ENCODE measurements at places on chromosomes 11 and 22. TPM values are rescaled to one million over a fixed set of nuclear protein-coding genes. Genes with fewer than 3 reads are reported as not detected.

The HORMAD2 gene
- total RNA-seq, result not detected

The ADAMTS8 gene
- total RNA-seq, result 0.32 TPM

The BIK gene
- total RNA-seq, result not detected

The SNX32 gene
- 4.0 TPM for total RNA-seq

The CBLIF gene
- not detected for total RNA-seq

The SMIM35 gene
- total RNA-seq, result not detected

The ANO3 gene
- 1.3 TPM for total RNA-seq

The SEC14L2 gene
- total RNA-seq, result 19.1 TPM

The TIMP3 gene
- 220 TPM for total RNA-seq

The PIWIL4 gene
- total RNA-seq, result 5.1 TPM

The SLC22A9 gene
- not detected for total RNA-seq

The RAB39A gene
- total RNA-seq, result not detected

The OR8G1 gene
- total RNA-seq, result not detected

The MYBPC3 gene
- total RNA-seq, result not detected

The RAB3IL1 gene
- total RNA-seq, result 9.1 TPM

The MS4A4A gene
- total RNA-seq, result not detected

The TMEM25 gene
- total RNA-seq, result 11.2 TPM

The APOL1 gene
- 57.1 TPM for total RNA-seq

The CTSW gene
- not detected for total RNA-seq

The SLC37A4 gene
- 5.1 TPM for total RNA-seq

The MDK gene
- 23.0 TPM for total RNA-seq

The MICAL3 gene
- 9.0 TPM for total RNA-seq

The C11orf42 gene
- not detected for total RNA-seq

The FAM227A gene
- 2.5 TPM for total RNA-seq

The CASP5 gene
- under 0.01 TPM for total RNA-seq

The MS4A3 gene
- not detected for total RNA-seq

Data from bronchial smooth muscle cell (primary cell).